NCI-H345 (cell line): ENCODE measurements at places on chromosomes 1 and 21.
A peak's percentile ranks its signal among the peaks of the same experiment; 100 is the strongest.

DNA sequence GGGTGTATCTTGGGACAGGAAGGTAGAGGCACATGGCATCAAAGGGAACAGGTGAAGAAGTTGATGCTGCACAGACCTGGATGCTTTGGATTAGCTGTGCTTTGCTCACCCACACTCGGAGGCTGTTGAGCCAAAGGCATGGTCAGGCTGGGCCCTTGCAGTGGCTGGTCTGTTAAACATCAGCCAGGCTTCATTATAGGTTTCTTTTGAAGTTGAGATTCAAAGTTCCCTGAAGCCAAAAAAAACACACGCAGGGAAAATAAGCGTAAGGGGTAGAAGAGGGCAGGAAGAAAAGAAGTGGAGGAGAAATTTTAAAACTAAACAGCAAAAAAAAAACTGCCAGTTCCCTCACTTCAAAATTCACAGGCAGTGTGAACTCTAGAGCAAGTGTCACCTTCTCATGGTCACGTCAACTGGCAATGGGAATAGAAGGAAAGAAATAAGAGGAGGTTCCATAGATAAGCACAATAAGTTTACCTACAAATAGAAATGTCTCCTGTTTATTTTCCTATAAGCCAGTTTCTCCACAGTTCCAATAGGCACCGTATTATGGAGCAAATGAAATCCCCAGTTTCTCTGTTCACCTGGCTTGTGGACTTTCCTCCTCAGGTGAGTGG, 139.5 kb downstream of the PAPPA2 start:
- no peak for DNase-seq

DNA sequence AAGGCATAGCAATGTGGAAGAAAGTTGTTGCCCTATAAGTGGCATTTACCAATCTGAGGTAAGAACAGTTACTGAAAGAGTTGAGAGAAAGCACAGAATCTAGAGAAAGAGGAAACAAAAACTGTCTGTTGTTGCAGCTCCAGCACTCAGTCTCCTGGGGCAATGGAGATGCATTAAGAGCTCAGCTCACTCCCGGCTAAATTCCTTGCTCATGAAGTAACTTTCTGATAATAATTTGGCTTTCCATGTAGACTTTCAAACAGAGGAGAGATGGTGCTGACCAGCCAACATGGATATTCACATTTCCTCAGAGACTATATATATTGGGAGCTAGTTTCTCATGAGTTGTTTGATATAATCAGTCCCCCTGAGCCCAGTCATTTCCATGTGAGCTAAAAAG, 135.3 kb downstream of the GDAP2 start:
- DNase-seq: no peak

GRCh38 chr21:45064618-45065399, 9.6 kb upstream of the ADARB1 start:
- DNase-seq: no peak

DNA sequence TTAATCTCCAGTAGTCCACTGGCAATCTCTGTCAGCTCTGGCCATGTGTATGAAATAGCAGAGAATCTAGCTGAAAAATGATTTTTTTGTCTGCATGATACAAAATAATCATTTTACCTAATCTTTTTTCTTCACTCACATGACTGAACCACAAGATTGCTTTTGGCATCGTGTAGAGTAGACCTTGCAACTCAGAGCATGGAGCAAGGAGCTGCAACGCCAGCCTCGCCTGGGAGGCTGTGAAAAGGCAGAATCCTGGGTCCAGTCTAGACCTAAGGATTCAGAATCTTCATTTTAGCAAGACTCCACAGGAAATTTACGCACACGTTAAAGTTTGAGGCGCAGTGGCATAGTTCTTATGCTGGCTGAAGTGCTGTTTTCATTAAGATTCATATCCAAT, 40.2 kb downstream of the TOMM20 start:
- no peak for DNase-seq

DNA sequence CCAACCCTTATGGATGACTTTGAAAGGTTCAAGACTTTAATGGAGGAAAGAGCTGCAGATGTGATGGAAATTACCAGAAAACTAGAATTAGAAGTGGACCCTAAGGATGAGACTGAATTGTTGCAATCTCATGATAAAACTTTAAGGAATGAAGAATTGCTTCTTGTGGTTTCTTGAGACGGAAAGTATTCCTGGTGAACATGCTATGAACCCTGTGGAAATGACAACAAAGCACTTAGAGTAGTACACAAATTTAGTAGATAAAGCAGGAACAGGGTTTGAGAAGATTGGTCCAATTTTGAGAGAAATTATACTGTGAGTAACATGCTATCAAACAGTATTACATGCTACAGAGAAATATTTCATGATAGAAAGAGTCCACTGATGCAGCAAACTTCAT, 215.4 kb downstream of the OMA1 start:
- no peak for DNase-seq

GRCh38 chr1:27690183-27690582, 18.2 kb upstream of the IFI6 start:
- DNase-seq: no peak

DNA sequence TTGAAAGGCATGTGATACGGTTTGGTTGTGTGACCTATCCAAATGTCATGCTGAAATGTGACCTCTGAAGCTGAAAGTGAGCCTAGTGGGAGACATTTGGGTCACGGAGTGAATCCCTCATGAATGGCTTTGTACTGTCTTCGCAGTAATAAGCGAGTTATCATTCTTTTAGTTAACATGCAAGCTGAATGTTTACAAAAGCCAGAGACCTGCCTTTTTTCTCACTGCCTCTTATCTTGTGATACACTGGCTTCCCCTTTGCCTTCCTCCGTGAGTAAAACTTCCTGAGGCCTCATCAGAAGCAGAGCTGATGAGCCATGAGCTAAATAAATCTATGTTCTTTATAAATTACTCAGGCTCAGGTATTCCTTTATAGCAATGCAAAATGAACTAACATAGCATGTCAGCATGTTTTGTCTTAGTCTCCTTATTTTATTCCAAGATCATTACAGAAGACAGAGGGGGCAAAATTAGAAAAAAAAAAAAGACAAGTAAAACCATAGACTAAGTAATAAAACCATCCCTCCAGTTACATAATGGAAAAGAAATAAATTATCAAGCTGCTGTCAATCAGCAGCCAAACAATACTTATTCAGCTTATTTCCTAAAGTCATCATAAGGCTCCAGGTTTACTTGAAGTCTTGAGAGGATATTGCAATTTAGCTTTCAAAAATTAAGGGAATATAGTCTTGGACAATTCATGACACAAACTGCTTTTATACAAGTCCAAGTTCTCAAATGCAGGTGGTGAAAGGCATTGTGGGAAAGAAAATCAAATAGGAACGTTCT, 12.1 kb downstream of the RGS18 start:
- no peak for DNase-seq

DNA sequence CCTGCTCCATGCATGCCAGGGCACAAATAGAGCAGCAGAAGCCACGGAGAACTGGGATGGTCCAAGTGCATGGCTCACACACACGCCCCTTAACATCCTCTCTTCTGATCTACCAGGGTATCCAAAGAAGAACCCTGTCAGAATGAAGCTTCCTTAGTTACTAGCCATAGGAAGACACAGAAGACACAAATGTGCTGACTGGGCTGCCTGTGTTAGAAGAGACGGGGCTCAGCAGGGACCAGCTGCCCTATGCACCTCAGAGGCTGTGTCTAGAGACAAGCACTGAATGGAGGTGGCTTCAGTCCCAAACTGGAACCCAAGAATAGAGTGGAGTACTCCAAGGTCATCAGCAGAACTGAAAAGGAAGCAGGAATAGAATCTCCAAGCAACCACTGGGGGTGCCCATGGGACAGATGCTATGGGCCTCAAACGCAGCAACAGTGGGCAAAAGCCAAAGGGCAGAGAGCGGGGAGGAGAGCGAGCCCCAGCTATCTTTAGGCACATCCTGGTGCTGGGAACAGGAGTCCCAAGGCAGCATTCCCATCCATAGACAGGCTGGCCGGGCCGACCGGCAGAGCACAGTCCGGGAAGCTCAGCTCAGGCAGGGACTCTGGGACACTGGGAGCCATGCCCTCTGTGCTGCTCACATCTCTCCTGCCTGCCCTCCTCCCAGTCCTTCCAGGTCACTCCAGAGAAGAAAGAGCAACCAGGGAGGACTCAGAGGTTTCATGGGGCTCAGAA, 9.5 kb downstream of the SLC6A9 start:
- no peak for DNase-seq

DNA sequence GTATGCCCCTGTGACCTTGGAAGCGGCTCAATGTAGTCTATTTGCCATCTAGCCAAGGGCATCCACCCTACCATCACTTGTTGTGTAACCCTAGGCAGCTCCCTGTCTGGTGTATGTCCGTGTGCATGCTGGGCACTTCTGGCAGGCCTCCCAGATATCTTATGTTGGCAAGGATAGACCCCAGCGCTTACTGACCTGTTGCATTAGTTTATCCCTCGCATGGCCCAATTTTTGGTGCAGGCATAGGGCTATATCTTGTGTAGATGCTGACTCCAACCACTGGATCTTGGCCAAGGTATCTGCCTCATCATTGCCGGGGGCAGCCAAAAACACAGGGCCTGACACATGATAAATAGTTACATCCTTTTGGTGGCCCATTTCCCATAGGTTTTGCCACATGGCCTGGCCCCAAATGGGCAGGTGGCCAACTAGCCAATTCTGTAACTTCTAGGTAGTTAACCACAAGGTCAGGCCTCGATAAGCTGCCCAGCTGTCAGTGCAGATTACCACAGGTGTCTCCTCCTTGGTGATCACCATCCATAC, 14.0 kb upstream of the TBX19 start:
- no peak for DNase-seq

DNA sequence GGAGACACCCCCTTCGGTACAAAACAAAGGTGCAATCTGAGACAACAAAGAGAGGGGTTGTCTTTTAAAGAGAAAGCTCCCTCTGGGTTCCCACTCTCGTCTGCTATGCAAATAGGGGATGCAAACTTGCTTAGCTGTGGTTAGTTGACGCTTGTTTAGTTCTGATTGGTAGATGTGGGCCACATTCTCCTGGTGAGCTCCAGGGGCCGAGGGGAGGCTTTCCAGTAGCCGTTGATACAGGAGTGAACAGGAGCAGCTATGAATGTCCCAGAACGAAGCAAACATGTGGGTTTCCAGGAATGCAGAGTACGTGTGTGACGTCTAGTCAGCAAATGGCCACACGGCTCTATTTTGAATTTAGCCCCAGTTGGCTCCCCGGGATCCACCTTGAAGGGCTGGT, 14.7 kb downstream of the TFF2 start:
- no peak for DNase-seq

DNA sequence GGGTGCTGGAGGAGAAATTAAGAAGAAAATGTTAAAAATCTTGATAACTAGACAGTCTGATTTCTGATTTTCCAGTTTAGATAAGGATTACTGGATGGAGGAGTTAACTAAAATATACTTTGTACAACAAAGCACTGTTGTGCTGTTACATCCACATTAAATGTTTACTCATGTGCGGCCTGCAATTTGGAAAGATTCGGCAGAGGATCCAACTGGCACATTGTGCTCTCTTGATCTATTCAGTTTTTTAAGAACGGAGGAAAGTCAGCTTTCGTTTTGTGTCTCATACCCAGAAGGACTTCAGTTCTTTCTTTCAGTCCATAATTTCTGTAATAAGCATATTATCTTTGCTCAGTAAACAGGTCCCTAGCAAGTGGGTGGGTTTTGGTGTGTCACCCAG, 52.5 kb downstream of the UCK2 start:
- no peak for DNase-seq

GRCh38 chr1:162908236-162908635, 47.3 kb upstream of the CCDC190 start:
- DNase-seq: no peak

- no peak for DNase-seq
Measured at GRCh38 chr1:149995927-149996326, 14.6 kb downstream of the OTUD7B start.

GRCh38 chr21:17784604-17785402, 34.4 kb downstream of the C21orf91 start:
- DNase-seq: no peak

DNA sequence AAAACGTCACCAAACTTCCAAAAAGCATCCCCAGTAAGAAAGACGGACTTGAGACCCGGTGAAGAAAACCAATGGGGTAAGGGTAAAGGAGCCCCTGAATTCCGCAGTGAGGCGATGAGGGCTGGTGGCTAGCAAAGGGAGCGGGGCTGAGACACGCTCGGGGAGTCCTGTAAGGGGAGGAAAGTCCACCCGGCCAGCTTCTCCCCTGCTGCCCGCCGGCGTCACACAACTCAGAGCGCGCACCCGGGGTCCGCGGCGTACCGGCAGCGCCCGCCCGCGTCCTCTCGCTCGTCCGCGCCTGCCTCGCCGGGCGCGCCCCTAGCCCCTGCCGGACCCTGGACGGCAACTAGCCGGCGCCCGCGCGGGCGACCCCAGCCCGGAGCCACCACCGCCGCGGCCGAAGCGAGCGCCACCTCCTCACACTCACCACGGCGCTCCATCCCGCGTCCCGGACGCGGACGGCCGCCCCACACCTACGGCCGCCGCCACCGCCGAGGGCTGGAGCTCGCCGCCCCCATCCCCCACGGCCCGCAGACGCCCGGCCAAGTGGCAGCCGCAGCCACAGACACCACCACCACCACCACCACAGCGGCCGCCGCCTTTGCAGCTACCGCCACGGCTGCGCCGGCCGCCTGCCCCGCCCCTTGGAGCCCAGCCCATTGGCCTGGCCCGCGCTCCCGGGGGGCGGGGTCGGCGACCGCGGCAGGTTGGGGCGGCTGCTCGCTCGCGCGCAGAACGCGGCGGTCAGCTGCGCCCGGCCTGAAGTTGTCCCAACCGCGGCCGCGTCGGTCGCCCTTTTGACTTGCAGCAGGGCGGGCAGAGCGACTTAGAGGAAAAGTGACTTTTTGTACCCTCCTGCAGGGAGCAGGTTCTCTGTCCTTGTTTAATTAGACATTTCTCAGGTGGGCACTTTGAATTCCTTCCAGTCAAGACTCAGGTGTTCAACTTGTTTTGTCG, 10.0 kb upstream of the ARHGAP29 start:
- peak; percentile 74 for DNase-seq

GRCh38 chr1:55188909-55189308, 26.3 kb downstream of the USP24 start:
- DNase-seq: no peak

GRCh38 chr1:207999274-207999915, 88.5 kb upstream of the CD34 start:
- DNase-seq: no peak

GRCh38 chr1:8145545-8146202, 119.6 kb upstream of the ERRFI1 start:
- DNase-seq: no peak

GRCh38 chr1:45968941-45969666, 163.3 kb downstream of the PIK3R3 start:
- no peak for DNase-seq

DNA sequence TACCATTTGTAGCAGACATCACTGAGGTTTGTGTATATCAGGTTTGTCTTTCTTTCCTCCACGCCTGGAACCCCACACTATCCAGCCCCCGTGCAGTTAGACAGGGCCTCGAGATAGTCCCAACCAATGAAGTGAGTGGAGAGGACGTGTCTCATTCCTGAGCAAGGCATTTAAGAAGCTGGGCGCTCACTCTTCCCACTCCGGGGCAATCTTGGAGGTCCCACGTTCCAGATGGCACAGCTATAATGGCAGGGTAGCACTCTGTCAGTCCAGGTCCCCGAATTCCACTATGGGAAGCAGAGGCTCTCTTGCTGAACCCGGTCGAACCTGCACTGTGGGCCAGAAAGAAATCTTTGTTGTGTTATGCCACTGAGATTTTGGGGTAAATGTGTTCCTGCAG, 57.3 kb upstream of the CSF3R start:
- DNase-seq: no peak
